Sigmoid colon (tissue), 7 donors: ENCODE measurements at places on chromosomes 1 and 21. TPM values are rescaled to one million over a fixed set of nuclear protein-coding genes. Genes with fewer than 3 reads are reported as not detected.

- no peak for DNase-seq
These were observed 25.6 kb downstream of the PRSS38 start for GRCh38 chr1:227841096-227841495.

GRCh38 chr21:37513383-37513782 is 146.8 kb downstream of the DYRK1A start:
- DNase-seq, result no peak

Gene AQP10
- not detected for total RNA-seq

Gene LCE3D
- not detected for total RNA-seq

- peak; percentile 79 for DNase-seq
These were observed 54.7 kb upstream of the ABCG1 start for GRCh38 chr21:42164064-42164789.

GRCh38 chr1:47725000-47725473 is 272.1 kb downstream of the TRABD2B start:
- DNase-seq, result no peak

Gene CAMTA1
- 177 TPM for total RNA-seq

- DNase-seq, result no peak
These were observed 115.0 kb downstream of the GREM2 start for GRCh38 chr1:240496941-240497340.

DNA sequence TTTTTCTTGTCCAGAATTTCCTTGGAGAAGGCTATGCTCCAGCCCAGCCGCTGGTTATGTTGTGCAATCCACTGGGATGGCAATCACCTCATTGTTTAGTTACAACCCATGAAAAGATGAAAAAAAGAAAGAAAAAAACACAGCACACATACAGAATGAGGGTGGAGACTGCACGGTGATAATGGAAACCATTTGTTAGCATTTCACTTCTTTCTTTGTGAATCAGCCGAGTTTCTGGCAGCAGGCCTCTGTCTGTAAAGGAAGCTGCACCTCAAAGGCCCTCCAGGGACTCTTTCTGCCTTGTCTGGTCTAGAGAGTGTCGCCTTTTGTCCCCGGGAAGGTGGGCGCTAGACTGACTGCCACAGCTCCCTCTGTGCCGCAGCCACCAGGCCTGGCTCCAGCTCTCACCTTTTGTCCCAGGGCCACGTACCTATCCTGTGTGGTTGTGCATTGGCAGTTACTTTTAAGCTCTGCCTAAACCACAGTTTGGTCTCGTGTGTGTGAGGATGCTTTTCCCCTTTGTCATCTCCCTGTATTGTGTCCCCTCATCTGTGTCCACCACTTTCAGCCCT is 35.6 kb downstream of the NGF start:
- no peak for DNase-seq

Gene LRRC38
- not detected for total RNA-seq

Gene VSIG8
- not detected for total RNA-seq

GRCh38 chr1:160888926-160889325 is 3.9 kb upstream of the ITLN1 start:
- DNase-seq, result no peak

DNA sequence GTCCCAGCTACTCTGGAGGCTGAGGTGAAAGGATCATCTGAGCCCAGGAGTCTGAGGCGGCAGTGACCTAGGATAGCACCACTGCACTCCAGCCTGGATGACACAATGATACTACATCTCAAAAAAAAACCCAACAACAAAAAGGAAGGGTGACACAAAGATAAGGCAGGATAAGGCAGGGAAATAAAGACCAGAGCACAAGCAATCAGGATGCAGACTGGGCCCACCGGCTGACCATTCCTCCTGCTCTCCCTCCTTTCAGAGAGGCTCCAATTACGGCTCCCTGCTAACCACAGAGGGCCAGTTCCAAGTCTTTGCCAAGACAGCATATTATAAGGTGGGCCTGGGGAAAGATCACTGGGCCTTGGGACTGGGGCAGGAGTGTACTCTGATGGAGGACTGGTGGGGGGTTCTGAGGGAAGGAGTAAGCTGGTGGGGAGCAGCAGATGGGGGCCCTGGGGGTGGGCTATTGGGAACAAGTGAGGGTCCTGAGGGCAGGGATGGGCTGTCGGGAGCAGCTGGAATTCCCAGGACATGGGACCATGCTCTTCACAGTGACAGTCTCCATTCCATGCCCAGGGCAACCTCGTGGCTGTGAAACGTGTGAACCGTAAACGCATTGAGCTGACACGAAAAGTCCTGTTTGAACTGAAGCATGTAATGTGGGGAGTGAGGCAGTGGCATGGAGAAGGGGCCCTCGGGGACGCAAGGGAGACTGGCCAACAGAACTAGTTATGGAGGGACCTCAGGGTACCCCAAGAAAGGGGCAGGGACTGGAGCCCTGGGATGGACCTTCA is 7.3 kb downstream of the NPR1 start:
- no peak for DNase-seq
